ENCODE measurements at places on chromosomes 6 and 20.
A peak's percentile ranks its signal among the peaks of the same experiment; 100 is the strongest.

DNA sequence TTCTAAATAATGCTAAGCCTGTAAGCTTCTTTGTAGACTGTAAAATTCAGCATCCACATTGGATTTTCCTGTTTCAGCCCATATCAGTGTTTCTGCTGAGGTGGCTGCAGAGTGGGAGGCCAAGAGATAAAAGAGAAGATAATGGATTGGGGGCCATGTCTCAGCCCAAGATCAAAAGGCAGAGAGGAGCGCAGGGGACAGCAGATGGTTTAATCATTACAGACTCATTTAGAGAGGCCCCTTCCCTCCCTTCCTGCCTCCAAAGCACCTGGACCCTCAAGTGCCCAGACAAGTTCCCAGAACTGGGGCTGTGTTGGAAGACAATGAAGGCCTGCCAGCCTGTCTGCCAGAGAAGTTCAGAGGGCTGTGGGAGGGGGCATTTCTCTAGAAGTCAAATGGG lies 20.4 kb upstream of the CTNNBL1 start:
- DNase-seq, result no peak

DNA sequence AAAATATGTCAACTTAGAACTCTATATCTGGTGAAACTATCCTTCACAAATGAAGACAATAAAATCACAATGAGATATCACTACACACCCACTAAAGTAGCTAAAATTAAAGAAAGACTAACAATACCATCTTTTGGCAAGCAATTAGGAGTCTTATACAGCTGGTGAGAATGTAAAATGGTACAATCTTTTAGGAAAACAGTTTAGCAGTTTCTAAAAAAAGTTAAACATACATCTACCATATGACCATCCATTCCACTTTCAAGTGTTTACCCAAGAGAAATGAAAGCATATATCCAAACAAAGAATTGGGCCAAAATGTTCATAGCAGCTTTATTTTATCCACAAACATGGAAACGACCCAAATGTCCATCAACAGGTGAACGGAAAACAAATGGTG lies 13.8 kb upstream of the EEF1A1 start:
- no peak for DNase-seq

- DNase-seq, result no peak
These were observed 20.1 kb upstream of the ZNF451 start for GRCh38 chr6:57069920-57070331.

GRCh38 chr6:34339432-34339831 lies 53.0 kb downstream of the NUDT3 start:
- no peak for DNase-seq

DNA sequence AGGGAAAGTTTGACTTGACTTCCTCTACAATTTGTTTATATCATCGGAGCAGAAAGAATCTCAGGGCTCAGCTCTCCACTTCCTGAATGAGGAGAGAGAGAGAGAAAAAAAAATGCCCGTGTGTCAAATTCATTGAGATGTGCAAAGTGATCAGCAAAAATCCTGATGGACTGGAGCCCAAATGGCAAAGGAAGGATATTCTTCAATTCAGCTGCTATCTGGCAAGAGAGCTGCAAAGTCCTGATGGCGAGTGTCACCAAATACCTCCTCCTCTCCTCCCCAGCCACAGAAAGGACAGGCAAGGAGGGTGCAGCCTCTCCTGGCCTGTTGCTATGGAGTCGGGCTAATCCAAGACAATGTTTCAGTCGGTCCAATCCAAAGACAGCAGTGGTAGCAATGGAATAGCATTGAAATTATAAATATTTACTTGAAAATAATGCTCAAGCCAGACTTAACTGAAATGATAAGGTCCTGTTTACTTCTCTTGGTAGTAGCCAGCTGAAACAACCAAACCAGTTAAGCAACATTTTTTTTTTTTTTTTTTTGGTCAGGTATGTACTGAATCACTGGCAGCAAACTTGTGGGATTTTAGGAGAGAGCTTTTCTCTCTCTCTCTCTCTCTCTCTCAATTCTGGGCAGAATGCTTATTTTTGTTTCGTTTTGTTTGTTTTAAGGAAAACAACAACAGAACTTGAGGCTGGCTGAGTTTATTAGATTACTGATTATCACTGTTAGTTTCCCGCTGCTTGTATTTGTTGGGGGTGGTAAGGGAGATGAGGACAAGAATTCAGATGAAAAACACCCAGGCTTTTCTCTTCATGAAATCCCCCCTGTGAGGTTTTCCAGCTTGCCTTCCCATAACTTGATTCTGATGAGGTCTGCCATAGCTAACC lies 204.2 kb downstream of the BCAS1 start:
- DNase-seq, result peak; percentile 62

- no peak for DNase-seq
These were observed 200.1 kb downstream of the BMP7 start for GRCh38 chr20:57066126-57066900.

DNA sequence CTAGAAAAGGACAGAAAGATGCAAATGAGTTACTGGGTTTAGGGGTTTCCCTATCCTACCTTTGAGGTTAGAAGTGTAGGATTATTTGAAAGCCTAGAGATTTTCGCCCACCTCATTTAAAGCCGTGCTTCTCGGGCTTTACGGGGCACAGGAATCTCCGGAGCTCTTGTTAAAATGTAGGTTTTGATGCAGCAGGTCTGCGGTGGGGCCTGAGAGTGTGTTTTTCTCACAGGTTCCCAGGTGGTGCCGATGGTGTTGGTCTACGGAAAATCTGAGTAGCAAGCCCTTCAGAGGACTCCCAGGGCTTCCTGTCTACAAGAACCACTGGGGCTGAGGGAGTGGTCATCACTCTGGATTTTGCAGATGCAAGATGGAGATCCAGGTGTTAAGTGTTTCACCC lies 47.5 kb downstream of the TRAM2 start:
- DNase-seq, result no peak
